ENCODE measurements at places on chromosomes 16 and 17. TPM values are rescaled to one million over a fixed set of nuclear protein-coding genes. Genes with fewer than 3 reads are reported as not detected.

GRCh38 chr17:8846768-8847211 is 20.7 kb downstream of the PIK3R6 start:
- H3K4me3 ChIP-seq = no peak overlapping the region
- H3K27me3 ChIP-seq = no peaks in the 10 kb centered on the region
- no peak for DNase-seq
- peak overlapping the region; percentile 62 for H3K27ac ChIP-seq
- H3K36me3 ChIP-seq = no peaks in the 10 kb centered on the region

SHBG gene
- total RNA-seq = not detected

GRCh38 chr17:31499771-31500554 is 108.5 kb downstream of the RAB11FIP4 start:
- no peak overlapping the region for H3K4me3 ChIP-seq
- H3K27me3 ChIP-seq = no peaks in the 10 kb centered on the region
- H3K36me3 ChIP-seq = no peaks in the 10 kb centered on the region
- DNase-seq = no peak
- peak overlapping the region; percentile 74 for H3K27ac ChIP-seq

- H3K4me3 ChIP-seq = peak overlapping the region; percentile 17
- peaks cover 10% of the 10 kb centered on the region for H3K4me1 ChIP-seq
- H3K27me3 ChIP-seq = no peaks in the 10 kb centered on the region
- DNase-seq = peak; percentile 68
- H3K36me3 ChIP-seq = no peaks in the 10 kb centered on the region
Measured at GRCh38 chr16:24609740-24610415, 70.5 kb downstream of the RBBP6 start.

FBXO39 gene
- total RNA-seq = not detected

DNA sequence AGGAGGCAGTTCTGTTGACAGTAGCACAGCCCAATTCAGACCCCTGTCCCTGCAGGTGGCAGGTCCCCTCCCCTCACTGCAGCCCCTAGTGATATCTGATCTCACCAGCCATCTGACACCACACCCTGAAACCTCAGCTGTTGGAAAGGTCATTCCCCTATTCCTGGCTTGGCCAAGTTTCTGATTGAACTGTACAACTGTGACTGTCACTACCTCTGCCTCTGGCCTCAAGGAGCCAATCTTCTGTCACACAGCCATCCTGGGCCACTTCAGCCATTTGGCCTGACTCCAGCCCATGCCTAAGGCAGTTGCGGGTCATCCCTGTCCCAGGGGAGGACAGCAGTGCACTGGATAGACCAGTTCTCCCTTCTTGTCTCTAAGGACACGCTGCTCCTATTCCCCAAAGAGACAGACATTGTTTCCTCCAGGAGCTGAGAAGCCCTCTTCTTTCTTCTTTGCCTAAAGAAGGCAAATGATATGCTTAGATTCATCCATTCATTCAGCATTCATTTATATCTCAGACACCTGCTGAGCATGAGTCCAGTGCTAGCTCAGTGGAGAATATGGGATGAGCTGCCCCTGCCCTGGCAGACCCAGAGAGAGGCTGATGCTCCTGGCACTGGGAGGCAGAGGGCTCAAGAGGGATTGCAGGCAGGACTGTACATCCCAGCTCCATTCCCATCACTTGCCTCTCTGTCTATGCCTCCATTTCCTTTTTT is 4.6 kb upstream of the ALDOA start:
- H3K27me3 ChIP-seq = no peaks in the 10 kb centered on the region
- DNase-seq = no peak
- no peaks in the 10 kb centered on the region for H3K4me1 ChIP-seq
- H3K36me3 ChIP-seq = no peaks in the 10 kb centered on the region

ASPA gene
- total RNA-seq = 1.0 TPM

GRCh38 chr17:42950044-42950783 is 14.0 kb downstream of the AARSD1 start:
- H3K27ac ChIP-seq = no peak overlapping the region
- DNase-seq = no peak
- H3K27me3 ChIP-seq = no peaks in the 10 kb centered on the region
- no peak overlapping the region for H3K4me3 ChIP-seq

- no peak overlapping the region for H3K4me3 ChIP-seq
- H3K27ac ChIP-seq = no peak overlapping the region
- H3K36me3 ChIP-seq = no peaks in the 10 kb centered on the region
- no peaks in the 10 kb centered on the region for H3K27me3 ChIP-seq
- no peak for DNase-seq
Measured at GRCh38 chr17:41392278-41392677, 5.1 kb downstream of the KRT31 start.

GRCh38 chr16:64695684-64696083 is 426.2 kb downstream of the CDH11 start:
- no peaks in the 10 kb centered on the region for H3K27me3 ChIP-seq
- H3K4me3 ChIP-seq = no peak overlapping the region
- no peaks in the 10 kb centered on the region for H3K36me3 ChIP-seq
- no peak for DNase-seq
- H3K4me1 ChIP-seq = no peaks in the 10 kb centered on the region
- no peak overlapping the region for H3K27ac ChIP-seq

ZPBP2 gene
- not detected for total RNA-seq

DNA sequence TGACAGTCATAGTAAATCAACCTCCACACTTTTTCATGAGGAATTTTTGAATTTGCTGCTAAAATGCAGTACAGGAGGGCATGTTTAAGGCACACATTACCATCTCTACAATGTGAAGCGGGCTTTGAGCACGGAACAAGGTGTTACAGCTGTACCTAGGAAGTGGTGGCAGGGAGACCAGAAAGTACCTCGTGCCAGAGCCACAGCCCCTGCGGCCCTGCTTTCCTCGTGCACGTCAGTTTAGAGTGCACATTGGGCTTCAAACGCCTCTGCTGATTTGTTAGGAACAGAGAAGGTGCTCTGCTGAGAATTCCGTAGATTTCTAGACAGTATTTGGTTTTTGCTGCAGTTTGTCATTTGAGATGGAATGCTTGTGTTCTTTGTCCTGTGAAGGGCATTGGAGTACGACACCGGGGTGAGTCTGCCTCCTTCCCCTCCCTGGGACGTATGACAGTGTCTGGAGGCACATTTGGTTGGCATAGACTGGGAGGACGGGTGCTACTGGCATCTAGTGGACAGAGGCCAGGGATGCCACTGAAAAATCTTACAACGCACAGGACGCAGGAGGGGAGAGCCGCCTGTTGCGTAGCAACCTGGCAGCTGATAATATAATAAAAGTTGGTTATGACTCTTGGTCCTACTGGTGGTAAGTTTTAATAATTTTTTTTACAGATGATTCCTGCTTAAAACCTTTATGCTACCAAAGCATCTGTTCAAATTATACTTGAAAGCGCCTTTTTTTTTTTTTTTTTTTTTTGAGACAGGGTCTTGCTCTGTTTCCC is 9.1 kb downstream of the FOXK2 start:
- H3K4me3 ChIP-seq = no peak overlapping the region
- peak overlapping the region; percentile 91 for H3K27ac ChIP-seq
- no peaks in the 10 kb centered on the region for H3K36me3 ChIP-seq
- peaks cover 79% of the 10 kb centered on the region for H3K4me1 ChIP-seq
- no peaks in the 10 kb centered on the region for H3K27me3 ChIP-seq

POLG2 gene
- total RNA-seq = 2.7 TPM

- peaks cover 17% of the 10 kb centered on the region for H3K4me1 ChIP-seq
- no peak overlapping the region for H3K27ac ChIP-seq
- no peak for DNase-seq
- H3K27me3 ChIP-seq = peaks cover 19% of the 10 kb centered on the region
Measured at GRCh38 chr16:8591451-8591850, 1.1 kb upstream of the TMEM114 start.

NLRC3 gene
- 0.85 TPM for total RNA-seq

RHBDL3 gene
- 18.0 TPM for total RNA-seq

DNA sequence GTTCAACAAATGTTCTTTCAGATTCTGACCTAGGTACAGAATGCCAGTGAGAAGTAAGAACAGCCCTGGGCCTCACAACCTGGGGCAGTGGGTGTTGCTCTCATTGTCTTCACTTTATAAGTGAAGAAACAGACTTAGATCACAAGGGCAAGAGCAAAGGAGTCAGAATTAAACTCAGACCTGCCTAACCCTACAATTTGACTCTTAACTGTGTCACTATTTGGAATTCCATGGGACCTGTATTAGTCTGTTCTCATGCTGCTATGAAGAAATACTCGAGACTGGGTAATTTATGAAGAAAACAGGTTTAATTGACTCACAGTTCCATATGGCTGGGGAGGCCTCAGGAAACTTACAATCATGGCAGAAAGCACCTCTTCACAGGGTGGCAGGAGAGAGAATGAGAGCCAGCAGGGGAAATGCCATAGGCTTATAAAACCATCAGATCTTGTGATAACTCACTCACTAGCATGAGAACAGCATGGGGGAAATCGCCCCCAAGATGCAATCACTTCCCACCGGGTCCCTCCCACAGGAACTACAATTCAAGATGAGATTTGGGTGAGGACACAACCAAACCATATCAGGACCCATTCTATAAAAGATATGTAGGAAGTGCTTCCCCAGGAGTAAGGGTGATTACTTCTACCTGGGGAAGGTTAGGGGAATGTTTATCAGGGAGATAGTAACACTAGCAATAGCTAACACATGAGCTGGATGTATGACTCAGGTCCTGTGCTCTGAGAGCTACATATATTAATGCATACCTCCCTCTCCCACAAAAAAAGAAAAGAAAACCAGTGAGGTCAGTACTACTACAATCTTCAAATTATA is 270.1 kb downstream of the SOX9 start:
- H3K36me3 ChIP-seq = no peaks in the 10 kb centered on the region
- no peak overlapping the region for H3K27ac ChIP-seq
- DNase-seq = no peak
- H3K27me3 ChIP-seq = no peaks in the 10 kb centered on the region
- H3K4me3 ChIP-seq = no peak overlapping the region
- H3K4me1 ChIP-seq = no peaks in the 10 kb centered on the region

MTHFSD gene
- 8.3 TPM for total RNA-seq

GRCh38 chr17:7410634-7411426 is 3.2 kb downstream of the NLGN2 start:
- DNase-seq = no peak
- no peak overlapping the region for H3K4me3 ChIP-seq
- H3K27me3 ChIP-seq = no peaks in the 10 kb centered on the region

DNA sequence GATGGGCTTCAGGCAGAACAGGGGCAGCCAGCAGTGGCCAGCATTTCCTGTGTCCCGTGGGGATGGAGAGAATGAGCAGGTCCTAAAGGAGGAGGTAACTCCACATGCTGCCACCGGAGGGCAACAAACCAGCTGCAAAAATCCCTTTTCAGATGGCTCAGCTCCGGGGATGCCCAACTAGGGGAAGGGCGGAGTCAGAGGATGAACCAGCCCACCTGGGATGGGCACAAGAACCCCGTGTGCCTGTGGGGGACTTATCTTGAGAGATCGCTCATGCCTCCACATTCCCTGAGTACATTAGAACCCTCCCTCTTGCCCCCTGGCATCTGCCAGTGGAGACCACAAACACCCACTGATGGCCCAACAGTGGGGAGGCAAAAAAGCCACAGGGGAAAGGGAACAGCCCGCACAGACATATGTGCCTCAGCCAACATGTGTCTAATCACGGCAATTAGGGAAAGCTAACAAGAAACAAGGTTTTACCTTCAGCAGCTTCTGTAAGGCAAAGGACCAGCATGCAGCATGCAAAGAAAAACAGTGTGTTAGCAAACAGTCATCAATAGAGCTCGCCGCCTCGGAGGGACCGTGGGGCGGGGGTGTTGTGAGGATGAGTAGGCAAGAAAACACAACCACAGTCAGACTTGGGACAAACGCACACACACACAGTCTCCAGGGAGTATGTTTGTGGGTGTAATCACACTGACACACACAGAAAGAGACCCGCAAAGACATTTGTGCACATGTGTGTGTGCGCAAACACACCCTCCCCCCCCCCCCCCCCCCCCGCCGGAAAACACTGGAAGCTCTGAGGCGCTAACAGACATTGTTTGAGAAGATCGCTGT is 64.0 kb downstream of the MYO18A start:
- H3K27me3 ChIP-seq = no peaks in the 10 kb centered on the region
- no peak for DNase-seq
- no peak overlapping the region for H3K4me3 ChIP-seq
- H3K36me3 ChIP-seq = peaks cover 69% of the 10 kb centered on the region
- no peak overlapping the region for H3K27ac ChIP-seq

GRCh38 chr16:51813609-51814008 is 662.5 kb upstream of the SALL1 start:
- no peaks in the 10 kb centered on the region for H3K4me1 ChIP-seq
- no peaks in the 10 kb centered on the region for H3K27me3 ChIP-seq
- no peaks in the 10 kb centered on the region for H3K36me3 ChIP-seq

DNA sequence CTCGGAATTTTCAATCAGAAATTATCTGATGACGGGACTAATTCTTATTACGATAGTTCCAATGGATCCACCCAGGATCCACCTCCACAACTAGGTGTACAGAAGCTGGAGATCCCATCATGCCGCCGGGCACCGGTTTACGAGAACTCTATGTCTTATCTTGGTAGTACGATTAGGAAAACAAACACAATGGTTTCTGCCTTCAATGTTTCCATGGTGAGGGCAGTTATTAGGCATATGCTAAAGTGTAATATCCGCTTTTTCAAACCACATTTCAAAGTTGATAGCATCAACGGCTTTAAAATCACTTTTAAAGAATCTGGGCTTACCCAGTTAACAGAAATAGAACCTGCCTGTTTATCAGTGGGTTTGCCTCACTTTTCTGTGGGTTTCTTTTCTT is 705.7 kb downstream of the MAF start:
- no peaks in the 10 kb centered on the region for H3K27me3 ChIP-seq
- no peak overlapping the region for H3K27ac ChIP-seq
- no peak overlapping the region for H3K4me3 ChIP-seq
- H3K36me3 ChIP-seq = no peaks in the 10 kb centered on the region
- H3K4me1 ChIP-seq = no peaks in the 10 kb centered on the region

GRCh38 chr17:81416612-81417011 is 21.4 kb downstream of the BAHCC1 start:
- peak overlapping the region; percentile 66 for H3K27ac ChIP-seq
- H3K27me3 ChIP-seq = no peaks in the 10 kb centered on the region
- no peak for DNase-seq
- peaks cover 69% of the 10 kb centered on the region for H3K4me1 ChIP-seq
- no peak overlapping the region for H3K4me3 ChIP-seq
- no peaks in the 10 kb centered on the region for H3K36me3 ChIP-seq

ORC6 gene
- 1.8 TPM for total RNA-seq

DNA sequence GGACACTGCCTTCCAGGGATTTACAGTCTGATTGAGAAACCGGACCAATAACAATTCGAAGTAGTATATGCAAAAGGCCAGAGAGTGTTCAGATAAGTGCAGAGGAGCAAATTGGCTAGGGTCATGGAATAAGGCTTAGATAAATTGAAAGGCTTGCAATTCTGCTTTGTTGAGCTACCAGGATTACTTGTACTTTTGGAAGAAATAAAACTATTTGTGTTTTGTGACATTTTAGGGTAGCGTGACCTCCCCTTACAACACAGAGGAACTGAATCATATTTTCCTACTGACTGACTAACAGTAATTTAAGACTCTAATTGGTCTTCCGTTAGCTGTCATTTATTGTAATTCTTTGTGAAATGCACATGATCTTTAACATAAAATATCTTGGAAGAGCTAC is 104.7 kb downstream of the PITPNC1 start:
- no peaks in the 10 kb centered on the region for H3K36me3 ChIP-seq
- no peak overlapping the region for H3K27ac ChIP-seq
- no peaks in the 10 kb centered on the region for H3K4me1 ChIP-seq
- DNase-seq = no peak
- H3K27me3 ChIP-seq = no peaks in the 10 kb centered on the region

- H3K4me1 ChIP-seq = no peaks in the 10 kb centered on the region
- no peaks in the 10 kb centered on the region for H3K27me3 ChIP-seq
- DNase-seq = no peak
- H3K27ac ChIP-seq = no peak overlapping the region
Measured at GRCh38 chr17:33874617-33875060, 380.4 kb upstream of the CCL2 start.
